ENCODE measurements at places on chromosomes 5 and 9.
A peak's percentile ranks its signal among the peaks of the same experiment; 100 is the strongest.

GRCh38 chr9:17627641-17628040 lies 48.8 kb downstream of the SH3GL2 start:
- peak; percentile 17 for DNase-seq

- DNase-seq: no peak
Observed at GRCh38 chr9:113164536-113165300, 13.9 kb downstream of the SLC31A2 start.

- DNase-seq: no peak
Observed at GRCh38 chr9:132582786-132583583, 579 bp downstream of the BARHL1 start.

- DNase-seq: no peak
Observed at GRCh38 chr9:118336250-118336942, 632.2 kb downstream of the TLR4 start.

DNA sequence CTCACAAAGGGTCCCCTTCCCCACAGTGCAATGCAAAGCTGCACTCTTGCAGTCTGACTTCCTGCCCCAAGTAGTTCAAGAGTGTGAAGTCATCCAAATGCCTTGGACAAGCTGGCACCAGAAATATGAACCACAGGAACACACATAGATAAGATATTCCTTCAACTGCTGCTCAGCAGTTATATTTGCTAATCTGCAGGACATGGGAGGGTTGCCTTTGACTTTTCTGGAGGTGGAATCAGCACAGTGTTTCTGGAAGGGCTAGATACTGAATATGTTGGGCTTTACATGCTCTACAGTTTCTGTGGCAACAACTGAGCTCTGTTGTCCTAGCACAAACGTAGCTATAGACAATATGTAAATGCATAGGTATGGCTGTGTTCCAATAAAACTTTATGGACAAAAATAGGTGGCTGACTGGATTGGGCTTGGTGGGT lies 96.7 kb upstream of the PCA3 start:
- no peak for DNase-seq

GRCh38 chr9:136656183-136656738 lies 6.5 kb upstream of the EGFL7 start:
- no peak for DNase-seq
